Ovary (tissue), 10 donors: ENCODE measurements at places on chromosomes 7 and 10. TPM values are rescaled to one million over a fixed set of nuclear protein-coding genes. Genes with fewer than 3 reads are reported as not detected.

BHLHA15 gene
- total RNA-seq, result 0.34 TPM

FAM13C gene
- 20.2 TPM for total RNA-seq

NEUROG3 gene
- total RNA-seq, result not detected

GRCh38 chr10:120365872-120366271, 91.2 kb upstream of the PLPP4 start:
- no peak for DNase-seq

GRCh38 chr7:105712877-105713276, 131.6 kb upstream of the EFCAB10 start:
- DNase-seq, result no peak

DNA sequence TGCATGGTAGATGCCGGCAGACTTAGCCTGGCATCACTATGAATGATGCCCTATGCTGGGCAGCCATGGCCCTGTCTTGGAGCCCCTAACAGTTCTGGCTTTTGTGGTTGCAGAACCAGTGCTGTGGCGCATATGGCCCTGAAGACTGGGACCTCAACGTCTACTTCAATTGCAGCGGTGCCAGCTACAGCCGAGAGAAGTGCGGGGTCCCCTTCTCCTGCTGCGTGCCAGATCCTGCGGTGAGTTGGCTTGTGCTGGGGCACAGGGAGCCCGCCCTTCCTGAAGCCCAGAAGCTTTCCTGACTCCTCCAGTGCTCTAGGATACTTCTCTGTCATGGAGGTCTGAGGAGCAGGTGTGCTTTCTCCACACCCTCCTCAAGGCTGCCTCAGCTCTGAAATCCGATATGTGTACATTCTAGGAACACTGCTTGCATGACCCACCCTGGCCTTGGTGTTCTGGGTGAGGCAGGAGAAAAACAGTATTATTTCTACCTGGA, 25.6 kb upstream of the SH2D4B start:
- DNase-seq, result no peak

DNA sequence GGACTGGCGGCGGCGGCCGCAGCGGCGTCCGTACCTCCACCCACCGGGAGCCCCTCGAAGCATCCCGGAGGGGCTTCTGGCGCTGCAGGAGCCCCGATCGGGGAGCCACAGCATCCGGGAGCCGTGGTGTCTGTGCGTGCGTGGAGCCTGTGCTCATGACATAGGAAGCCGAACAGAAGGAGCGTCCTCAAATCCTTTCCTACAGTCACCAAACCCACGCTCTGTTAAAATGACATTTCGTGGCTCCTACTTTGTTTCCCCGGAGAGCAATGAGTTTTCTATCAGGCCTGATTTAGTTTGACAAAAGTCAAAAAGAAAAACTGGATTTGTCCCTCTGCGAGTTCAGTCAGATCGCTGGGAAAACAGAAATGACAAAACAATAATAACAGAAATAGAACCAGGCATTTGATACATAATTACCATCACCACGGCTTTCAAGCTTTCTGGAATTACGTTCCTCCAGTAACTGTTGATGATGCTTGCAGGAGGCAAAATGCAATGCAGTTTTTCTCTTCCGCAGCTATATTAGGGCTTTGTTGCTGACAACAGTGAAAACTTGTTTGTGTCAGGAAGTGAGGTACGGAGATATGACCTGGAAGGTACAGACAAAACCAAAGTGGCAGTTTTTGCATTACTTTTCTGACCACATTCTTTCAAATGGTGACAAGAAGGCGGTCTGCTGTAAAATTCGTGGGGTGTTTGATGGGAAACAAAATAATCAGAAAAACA, 219.3 kb upstream of the MKLN1 start:
- DNase-seq, result no peak

- no peak for DNase-seq
These were observed 497.4 kb upstream of the PODXL start for GRCh38 chr7:132053871-132054270.
